Mesenteric fat pad (tissue), 1 donor: ENCODE measurements at places on chromosomes 6 and 20. TPM values are rescaled to one million over a fixed set of nuclear protein-coding genes. Genes with fewer than 3 reads are reported as not detected.

- no peak for DNase-seq
These were observed 163.2 kb upstream of the LAMA2 start for GRCh38 chr6:128719786-128720185.

DNA sequence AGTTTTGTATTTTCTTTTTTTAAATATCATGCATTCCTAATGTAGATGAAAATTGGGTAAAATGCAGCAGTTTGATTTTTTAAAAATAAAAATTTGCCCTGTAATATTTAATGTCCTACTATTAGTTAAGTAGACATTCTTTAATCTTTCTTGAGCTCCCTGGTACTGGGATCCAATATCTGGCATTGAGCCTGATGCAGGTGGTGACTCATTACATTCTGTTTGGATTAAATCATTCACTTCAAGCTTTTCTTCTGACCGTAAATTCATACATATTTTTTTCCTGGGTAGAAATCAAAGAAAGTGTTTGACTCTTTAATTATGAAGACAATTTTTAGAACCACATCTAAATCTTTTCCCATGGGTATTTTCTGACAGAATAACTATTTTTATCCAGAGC, 768.8 kb upstream of the SLC35B3 start:
- no peak for DNase-seq

- DNase-seq = no peak
These were observed 20.3 kb upstream of the SLA2 start for GRCh38 chr20:36666181-36666740.

DNA sequence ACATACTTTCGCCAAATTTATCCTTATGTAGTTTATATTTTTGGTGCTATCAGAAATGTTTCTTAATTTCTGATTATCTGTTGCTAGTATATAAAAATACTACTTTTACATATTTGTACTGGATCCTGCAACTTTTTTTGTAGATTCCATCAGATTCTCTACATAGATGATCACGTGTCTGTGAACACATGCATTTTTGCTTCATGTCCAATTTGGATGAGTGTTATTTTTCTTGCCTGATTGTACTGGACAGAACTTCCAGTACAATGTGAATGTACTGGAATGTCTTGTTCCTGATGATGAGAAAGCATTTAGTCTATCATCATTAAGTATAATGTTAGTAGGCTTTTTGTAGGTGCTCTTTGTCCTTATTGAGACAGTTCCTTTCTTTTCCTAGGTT, 25.0 kb upstream of the SSR1 start:
- no peak for DNase-seq

DNA sequence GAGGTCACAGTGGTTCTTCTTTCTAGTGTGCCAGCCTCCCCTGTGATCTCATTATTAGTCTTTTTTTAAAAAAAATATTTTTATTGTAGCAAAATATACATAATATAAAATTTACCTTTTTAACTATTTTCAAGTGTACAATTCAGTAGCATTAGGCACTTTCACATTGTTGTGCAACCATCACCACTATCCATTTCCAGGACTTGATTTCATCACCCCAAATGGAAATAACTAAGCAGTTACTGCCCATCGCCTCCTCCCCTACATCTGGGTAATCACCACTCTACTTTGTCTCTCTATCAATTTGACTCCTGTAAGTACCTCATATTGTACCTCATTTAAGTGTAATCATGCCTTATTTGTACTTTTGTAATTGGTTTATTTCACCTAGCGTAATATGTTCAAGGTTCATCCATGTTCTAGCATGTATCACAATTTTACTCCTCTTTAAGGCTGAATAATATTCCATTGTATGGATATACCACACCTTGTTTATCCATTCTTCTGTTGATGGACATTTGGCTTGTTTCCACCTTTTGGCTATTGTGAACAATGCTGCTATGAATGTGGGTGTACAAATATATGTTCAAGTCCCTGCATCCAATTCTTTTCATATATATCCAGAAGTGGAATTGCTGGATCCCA, 68.6 kb upstream of the FYN start:
- DNase-seq = no peak

DNA sequence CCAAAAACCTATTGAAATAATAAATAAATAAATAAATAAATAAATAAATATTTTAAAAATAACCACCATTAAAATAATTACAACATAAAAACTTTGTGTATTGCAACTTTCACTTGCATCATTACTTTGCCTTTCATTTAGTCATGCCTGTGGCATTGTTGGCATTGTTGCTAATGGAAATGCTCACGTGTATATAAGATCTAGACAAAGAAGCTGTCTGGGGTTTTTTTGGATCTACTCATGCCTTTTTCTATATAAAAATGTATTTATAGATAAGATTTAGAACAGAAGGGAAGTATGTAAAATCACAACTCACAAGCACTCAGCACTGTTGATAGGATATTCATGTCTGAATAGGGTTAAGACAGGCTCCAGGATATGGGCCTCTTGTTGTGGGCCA, 27.9 kb downstream of the GFRA4 start:
- no peak for DNase-seq

DNA sequence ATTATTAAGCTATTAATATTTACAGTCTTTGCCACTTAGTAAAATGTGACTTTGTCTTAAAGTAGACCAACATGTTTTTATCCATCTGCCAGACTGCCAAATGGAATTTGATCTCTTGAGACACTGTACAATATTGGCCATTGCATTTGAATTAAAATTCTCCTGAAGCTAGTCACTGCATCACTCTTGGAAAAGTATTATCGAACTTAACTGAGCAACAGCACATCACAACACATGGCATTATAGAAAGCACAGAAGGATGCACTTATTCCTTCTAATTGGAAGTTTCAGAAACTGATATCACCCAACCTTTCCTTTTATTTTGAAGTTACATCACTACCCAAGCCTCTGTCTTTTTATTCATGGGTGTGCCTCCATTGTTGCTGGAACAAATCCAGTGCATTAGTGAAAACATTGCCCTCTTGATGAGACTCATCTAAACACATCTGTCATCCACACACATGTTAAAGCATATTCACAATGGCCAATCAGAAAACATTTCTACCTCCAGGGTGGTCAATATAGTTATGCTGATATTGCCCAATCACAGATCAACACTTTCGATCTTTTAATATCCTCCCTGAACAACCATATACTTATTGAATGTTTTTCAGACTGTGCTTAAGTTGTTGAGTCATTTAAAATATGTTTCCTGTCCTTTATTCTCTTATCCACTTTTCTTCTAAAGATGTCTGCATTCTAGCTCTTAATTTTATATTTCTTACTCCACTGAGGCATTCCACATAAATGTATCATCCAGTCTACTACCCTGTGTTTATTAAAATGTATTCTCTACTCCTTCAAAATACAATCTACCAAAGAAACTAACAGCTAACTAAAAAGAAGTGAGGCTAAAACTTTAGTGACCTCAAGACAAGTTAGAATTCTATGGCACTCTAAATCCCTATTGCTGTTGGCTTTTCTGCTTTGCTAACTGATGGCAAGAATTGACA, 535.0 kb downstream of the RFPL4B start:
- no peak for DNase-seq

- no peak for DNase-seq
These were observed 39.9 kb upstream of the SULF2 start for GRCh38 chr20:47825011-47825762.

DNA sequence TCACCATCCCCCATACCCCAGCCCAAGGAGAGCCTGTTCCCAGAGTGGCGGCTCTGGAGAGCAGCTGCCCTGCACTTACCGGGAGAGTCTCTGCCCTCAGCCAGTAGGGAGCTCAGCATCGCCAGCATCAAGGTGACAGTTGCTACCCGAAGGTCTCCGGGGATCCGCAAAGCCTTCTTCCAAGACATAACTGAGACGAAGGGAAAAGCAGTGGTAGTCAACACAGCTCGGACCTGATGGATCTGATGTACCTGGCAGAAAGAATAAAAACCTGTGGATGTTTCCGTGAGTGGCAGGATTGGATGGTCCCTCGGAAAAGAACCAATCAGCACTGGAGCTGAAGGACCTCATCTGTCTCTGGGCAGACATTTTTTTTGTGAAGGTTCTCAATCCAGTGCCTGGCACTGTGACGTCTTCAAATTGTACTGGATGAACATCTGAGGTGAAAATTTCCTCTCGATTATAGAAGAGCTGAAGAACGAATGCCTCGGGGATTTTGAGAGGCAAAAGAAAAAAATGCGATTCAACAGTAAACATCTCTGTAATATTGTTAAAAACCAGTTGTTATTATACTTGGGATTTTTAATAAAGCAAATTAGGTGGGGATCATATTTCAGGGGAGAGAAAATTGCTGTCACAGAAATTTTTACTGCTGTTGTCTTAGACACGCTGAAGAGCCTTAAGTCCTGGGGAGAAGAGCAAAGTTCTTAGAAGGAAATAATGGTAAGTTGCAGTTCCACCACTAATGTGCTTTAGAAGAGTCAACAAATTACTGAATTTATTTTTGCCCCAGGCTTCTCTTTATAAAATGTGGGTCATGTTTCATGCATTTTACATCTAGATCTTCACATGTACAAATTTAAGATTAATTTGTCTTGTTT, at the start of gene HLA-DQB1:
Gene HLA-DQB1, minus strand, starts transcription at position 238 of the 881 bp plus-strand sequence. Its CDS starts 50 bp downstream, at position 188.
- DNase-seq = no peak

DNA sequence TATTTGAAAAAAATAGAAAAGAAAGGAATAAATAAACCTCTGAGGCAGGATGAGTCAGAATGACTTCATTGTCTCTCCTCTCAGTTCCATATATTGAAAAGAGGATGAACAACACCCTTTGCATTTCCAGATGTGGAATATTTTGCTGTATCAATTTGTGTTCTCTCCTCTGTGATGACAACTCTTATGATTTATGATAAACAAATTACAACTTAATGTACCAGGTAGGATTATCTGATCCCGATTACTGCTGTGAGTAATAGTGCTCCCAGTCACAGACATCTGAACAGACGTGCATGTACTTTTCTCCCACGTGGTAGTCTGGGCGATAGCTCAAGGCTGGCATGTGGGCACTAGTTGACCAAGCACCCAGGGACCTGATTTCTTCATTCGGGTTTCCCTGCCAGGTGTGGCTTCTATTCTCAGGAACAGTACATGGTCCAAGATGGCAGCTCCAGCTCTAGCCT, 142.1 kb upstream of the SULF2 start:
- DNase-seq = no peak

- DNase-seq = peak; percentile 93
These were observed 5.5 kb downstream of the PTGIS start for GRCh38 chr20:49562311-49563014.

DNA sequence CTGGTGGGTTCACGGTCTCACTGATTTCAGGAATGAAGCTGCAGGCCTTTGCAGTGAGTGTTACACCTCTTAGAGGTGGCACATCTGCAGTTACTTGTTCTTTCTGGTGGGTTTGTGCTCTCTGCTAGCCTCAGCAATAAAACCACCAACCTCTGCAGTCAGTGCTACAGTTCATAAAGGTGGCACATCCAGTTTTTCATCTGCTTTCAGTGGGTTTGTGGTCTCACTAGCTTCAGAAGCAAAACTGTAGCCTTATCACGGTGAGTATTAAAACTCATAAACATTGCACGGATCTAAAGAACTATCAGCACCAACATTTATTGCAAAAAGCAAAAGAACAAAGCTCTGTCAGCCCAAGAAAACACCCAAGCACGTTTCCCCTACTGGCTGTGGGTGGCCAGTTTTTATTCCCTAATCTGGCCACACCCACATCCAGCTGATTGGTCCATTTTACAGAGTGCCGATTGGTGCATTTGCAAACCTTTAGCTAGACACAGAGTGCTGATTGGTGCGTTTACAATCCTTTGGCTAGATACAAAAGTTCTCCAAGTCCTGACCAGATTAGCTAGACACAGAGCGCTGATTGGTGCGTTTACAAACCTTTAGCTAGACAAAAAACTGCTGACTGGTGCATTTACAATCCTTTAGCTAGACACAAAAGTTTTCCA, 3.4 kb upstream of the TMEM14C start:
- DNase-seq = no peak

DNA sequence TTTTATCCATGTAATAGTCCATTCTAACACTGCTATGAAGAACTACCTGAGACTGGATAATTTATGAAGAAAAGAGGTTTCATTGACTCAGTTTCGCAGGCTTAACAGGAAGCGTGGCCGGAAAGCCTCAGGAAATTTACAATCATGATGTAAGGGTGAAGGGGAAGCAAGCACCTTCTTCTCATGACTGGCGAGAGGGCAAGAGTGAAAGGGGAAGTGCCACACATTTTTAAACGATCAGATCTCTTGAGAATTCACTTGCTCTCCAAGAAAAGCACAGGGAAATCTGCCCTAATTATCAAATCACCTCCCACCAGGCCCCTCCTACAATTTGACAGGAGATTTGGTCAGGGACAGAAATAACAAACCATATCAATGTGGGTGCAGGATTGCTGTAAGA, 859.7 kb downstream of the EPHA7 start:
- DNase-seq = no peak

- no peak for DNase-seq
These were observed 306 bp downstream of the EBF4 start for GRCh38 chr20:2692886-2693285.

DNA sequence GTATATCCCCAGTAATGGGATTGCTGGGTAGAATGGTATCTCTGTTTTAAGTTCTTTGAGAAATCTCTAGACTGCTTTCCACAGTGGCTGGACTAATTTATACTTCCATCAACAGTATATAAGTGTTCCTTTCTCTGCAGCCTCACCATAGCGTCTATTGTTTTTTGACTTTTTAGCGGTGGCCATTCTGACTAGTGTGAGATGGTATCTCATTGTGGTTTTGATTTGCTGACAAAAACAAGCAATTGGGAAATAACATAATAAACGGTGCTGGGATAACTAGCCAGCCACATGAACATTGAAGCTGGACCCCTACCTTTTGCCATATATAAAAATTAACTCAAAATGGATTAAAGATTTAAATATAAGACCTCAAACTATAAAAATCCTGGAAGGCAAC, 14.2 kb downstream of the OR2A4 start:
- no peak for DNase-seq

DNA sequence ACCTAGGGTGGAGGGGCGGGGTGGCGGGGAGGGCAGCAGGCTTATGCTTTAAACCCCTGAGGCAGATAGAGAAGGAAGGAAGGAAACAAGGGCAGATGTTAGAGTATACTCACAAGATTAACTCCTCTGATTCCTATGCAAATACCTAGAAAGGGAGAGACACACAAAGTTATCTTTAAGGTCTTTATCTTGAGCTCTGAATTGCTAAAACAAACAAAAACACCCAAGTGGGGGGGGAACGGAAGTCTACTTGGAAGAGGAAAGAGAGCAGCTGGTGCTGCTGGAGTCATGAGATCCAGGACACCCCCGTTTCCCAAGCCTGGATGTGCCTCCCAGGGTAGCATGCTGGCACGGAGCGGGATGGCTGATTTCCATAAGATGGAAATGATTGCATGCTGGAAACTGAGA, 43.4 kb downstream of the PLAGL1 start:
- no peak for DNase-seq

DNA sequence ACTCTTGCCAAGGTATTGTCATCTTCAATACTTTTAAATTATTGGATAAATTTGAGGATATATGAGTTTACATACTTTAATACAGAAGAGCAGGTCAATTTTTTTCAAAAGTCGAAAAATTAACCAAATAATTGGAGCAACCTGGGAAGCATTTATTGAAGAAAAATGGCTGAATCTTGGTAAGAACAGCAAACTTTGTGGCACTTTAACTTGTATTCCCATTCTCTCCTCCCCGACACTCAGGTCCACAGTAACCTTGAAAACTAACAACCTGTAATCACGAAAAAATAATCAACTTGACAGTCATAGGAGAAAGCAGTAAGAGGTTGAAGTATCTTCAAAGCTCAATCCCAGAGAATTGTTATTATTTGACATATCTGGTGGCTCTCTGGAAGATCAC, 55.6 kb downstream of the THEMIS start:
- DNase-seq = no peak

Gene RPL7L1
- total RNA-seq = 82.2 TPM

Gene PLCB4
- total RNA-seq = 5.3 TPM

Gene WASF1
- total RNA-seq = 9.4 TPM

Gene RPS6KA2
- 45.2 TPM for total RNA-seq

Gene TREML1
- total RNA-seq = 0.55 TPM
